ENCODE measurements at places on chromosomes 1 and 21. TPM values are rescaled to one million over a fixed set of nuclear protein-coding genes. Genes with fewer than 3 reads are reported as not detected.

DNA sequence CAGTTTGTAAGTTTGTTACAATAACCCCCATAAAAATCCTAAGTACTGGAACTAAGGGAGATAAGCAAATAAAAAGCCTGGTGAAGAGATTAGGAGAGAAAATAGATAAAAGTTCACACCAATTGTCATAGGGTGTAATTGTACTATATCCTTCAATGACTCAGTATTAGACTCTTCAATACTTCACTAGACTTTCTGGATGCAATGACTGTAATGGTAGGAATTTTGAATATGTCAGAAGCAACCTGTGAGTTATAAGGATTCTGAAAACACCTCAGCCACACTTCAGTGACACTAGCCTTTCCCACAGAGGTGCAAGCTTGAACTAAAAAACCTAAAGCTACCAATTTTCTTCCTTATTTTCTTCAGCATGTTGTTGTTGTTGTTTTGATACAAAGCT lies 147.9 kb downstream of the PTGER3 start:
- no peak for DNase-seq

The MROH7 gene
- 7.5 TPM for total RNA-seq

DNA sequence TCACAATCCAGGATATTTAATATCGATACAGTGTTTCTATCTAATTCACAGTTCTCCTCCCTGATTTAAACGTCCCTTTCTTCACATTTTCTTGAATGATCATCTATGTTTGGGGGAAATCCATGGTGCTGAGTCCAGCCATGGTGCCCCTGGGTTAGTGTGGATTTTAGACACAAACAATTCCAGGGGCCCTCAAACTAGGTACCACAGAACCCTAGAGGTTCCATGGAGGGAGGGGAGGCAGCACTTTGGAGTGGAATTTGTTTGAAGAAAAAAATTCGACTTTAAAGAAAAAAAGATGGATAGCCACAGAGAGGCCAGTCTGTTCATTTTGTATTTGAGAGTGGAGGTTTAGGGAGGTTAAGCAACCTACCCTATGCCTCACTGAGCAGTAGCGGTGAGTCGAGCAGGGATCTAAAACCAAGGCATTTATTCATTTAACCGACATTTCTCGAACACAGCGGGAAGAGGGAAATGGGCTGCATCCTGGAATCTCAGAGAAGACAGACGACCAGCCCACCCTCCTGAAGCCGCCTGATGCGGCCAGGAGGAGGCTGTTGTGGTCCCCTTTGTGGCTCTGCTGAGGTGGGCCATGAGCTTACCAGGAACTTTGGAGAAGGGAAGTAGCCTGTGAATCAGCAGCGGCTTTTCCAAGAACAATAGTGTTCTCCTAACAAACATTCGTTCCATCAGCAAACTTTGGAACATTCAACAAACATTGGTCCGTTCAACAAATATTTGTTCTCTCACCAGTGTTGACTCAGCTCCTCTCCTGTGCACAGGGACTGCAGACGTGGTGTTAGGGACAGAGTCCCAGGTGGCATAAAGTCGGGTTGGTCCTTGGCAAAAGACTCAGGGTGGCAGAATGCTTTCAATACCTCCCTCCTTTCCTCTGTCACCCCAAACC lies 103.5 kb upstream of the ZBTB40 start:
- no peak for DNase-seq

GRCh38 chr1:197633447-197634078 lies 141.7 kb downstream of the DENND1B start:
- no peak for DNase-seq

DNA sequence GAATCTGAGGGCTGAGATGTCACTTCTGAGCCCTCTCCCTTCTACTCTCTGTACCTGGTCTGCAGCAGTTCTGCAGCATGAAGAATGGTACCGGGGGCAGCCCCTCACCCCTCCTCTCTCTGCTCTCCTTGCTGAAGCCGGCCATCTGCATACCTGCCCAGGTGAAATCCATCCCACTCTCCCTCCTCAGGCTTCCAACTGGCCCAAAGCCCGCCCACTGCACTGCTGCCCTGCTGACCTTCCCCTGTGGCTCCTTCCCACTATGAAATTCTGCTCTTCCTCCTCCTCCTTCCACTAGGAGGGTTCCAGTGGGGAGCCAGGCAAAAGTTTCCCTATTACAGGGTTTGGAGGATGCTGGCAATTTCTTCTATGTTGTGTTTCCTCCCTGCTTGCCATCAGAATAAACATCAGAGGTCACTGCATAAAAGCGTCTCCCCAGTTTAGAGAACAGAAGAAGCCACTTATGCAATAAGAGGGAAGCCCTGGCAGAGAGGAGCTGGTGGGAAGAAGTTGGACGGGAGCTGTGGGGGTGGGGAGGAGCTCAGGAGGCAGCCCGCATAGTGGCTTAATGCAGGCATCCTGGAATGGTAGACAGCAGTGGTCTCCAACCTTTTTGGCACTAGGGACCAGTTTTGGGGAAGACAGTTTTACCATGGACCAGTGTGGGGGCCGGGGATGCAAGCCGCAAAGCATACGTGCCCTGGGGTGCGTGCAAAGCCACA lies 30.3 kb downstream of the TMCO4 start:
- no peak for DNase-seq

The TEKT2 gene
- 0.23 TPM for total RNA-seq

The HCRTR1 gene
- total RNA-seq = not detected

GRCh38 chr1:117097443-117097842 lies 24.1 kb downstream of the TRIM45 start:
- DNase-seq = no peak

- peak; percentile 80 for DNase-seq
Measured at GRCh38 chr1:27542463-27543273, 52.7 kb upstream of the WASF2 start.

DNA sequence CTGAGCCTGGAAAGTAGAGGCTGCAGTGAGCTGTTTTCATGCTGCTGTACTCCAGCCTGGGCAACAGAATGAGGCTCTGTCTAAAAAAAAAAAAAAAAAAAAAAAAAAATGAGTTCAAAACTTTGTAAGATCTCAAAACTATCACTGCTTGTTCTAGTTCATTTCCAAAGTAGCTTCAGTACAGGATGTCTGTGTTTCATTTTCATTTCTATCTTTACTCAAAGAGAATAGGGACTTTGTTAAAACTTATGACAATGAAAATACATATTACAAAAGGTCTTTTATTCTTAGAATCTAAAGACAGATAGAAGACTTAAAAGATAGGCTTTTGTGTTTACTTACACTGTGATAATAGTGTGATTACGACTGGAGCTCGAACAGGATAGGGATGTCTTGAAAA lies 709.7 kb downstream of the ADGRL2 start:
- DNase-seq = no peak

The ELAPOR1 gene
- 0.28 TPM for total RNA-seq

The RHBDL2 gene
- total RNA-seq = 0.24 TPM

The PCSK9 gene
- not detected for total RNA-seq

The VCAM1 gene
- total RNA-seq = 8.7 TPM

- no peak for DNase-seq
Measured at GRCh38 chr1:18041685-18042355, 65.8 kb upstream of the IGSF21 start.

DNA sequence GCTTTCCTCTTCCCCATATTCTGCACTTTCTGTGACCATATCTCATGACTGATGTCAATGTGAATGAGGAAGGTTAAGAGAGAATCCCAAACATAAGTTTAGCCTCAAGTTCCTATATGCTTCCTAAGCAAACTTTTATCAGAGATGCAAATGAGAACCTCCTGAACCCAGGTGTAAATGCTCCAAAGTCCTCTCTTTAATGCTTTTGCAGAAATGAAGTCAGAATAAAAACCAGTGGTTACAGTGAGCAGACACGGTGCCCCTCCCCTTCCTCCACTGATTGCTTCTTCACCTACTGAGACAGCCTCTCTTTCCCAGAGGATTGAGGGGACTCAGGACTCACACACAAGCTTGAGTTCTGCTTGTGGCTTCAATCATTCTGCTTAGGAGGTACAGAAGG lies 11.6 kb upstream of the PIGC start:
- DNase-seq = no peak

DNA sequence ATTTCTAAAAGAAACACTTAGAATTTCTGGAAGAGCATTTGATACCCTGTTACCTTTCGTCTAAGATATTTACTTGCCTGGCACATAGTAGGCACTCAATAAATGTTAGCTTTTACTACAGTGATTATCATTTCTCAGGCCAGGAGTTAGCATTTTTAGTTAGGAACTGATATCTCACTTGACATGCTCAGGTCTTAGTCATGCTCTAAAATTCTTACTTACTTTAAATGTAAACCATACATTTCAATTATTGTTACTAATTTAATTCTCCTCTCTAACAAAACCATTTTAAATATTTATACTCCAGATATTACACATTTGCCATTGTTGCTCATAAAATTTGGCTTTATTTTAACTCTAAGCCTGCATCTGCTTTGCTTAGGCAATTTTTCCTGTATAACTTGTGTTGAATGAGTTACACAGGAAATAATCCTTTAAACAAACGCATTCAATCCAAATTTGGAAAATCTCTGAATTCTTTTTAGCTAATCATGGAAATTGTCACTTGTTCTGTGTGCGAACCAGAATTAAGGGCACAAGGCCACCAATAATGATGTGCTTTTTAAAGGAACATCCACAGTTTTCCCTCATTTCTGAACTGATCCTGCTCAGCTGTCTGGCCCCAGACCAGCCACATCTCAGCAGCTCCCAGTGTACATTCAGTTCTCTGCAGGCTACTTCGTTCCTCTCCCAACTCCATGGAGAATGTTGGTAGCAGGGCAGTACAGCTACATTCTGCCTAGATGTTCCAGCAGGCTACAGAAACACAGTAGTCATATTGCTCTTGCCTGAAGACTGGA lies 15.6 kb downstream of the NIBAN1 start:
- DNase-seq = peak; percentile 62

GRCh38 chr1:45430490-45430889 lies 60.5 kb downstream of the TESK2 start:
- no peak for DNase-seq

The FAM131C gene
- 4.5 TPM for total RNA-seq

The USH2A gene
- total RNA-seq = 4.3 TPM

The CBR3 gene
- 4.1 TPM for total RNA-seq

DNA sequence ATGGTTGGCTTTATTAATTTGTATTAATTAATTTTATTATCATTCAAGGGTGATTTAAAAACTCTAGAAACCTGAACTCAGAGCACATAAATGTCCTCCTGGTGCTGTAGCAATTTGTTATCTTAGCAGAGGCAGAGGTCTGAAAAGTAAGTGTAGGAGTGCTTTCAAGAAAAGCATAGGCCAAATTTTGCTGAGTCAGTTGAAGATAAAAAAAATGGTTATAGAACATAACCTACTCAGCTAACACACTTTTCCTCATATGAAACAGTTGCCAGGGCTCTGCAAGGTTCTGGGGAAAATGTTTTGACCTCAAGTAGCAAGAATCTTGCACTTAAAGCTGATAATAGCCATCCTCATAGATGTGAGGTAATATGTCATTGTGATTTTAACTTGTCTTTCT lies 53.5 kb upstream of the CHODL start:
- DNase-seq = no peak

The RHOU gene
- total RNA-seq = 15.1 TPM

The AHCYL1 gene
- total RNA-seq = 49.6 TPM

The TOMM20 gene
- total RNA-seq = 88.1 TPM

DNA sequence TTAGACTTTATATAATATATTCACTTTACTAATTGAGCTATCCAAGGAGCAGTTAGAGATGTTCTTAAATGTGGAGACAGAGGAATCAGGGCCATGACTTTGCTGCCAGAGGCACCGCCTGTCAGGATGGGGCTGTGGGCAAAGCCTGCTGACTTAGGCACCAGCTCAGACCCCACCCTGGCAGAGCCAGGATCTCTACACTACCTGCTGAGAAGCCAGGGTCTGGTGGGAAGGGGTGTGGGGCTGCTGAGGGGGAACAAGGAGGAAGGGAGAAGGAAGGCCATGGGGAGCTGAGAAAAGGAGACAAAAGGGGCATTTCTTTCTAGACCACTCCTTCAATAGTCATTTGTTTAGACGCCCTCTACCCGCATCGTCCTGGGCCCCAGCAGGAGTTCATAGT lies 104.8 kb downstream of the TMEM53 start:
- no peak for DNase-seq

The SH3BGR gene
- total RNA-seq = 92.4 TPM

The SLC1A7 gene
- total RNA-seq = 0.71 TPM

DNA sequence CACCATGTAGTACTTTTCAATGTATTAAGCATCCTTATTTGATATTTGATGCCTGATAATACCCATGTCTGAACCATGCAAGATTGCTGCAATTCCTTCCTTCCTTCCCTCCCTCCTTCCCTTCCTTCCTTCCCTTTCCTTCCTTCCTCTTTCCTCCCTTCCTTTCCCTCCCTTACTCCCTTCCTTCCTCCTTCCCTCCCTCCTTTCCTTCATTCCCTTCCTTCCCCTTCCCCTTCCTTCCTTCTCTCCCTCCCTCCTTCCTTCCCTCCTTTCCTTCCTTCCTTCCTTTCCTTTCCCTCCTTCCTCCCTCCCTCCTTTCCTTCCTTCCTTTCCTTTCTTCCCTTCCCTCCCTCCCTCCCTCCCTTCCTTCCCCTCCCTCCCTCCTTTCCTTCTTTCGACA lies 29.7 kb upstream of the TMEM52 start:
- no peak for DNase-seq

- no peak for DNase-seq
Measured at GRCh38 chr1:245272676-245273075, 117.9 kb downstream of the KIF26B start.
